A549 (cell line): ENCODE measurements at places on chromosomes 7 and 10. TPM values are rescaled to one million over a fixed set of nuclear protein-coding genes. Genes with fewer than 3 reads are reported as not detected.

UNCX gene
- polyA plus RNA-seq = not detected in 3 replicates

UCN3 gene
- polyA plus RNA-seq = 0.11 TPM in 1 of 3 replicates, not detected in the others

SPAG6 gene
- polyA plus RNA-seq = 0.05 TPM in 1 of 3 replicates, not detected in the others

LIPF gene
- not detected in 3 replicates for polyA plus RNA-seq

CLEC5A gene
- not detected in 3 replicates for polyA plus RNA-seq

TUBAL3 gene
- polyA plus RNA-seq = 0.34 to 0.37 TPM (median 0.36 TPM) in 3 replicates

PRF1 gene
- polyA plus RNA-seq = not detected in 3 replicates

SPDYE11 gene
- not detected in 3 replicates for polyA plus RNA-seq

DTX2 gene
- 52.7 to 59.1 TPM (median 52.7 TPM) in 3 replicates for polyA plus RNA-seq

LGI1 gene
- polyA plus RNA-seq = not detected in 3 replicates

SVOPL gene
- not detected in 3 replicates for polyA plus RNA-seq

HMX3 gene
- not detected in 3 replicates for polyA plus RNA-seq

PCDH15 gene
- not detected in 3 replicates for polyA plus RNA-seq

ITPRID1 gene
- not detected in 3 replicates for polyA plus RNA-seq

PLOD3 gene
- polyA plus RNA-seq = 48.7 to 52.8 TPM (median 50.6 TPM) in 3 replicates
